ENCODE measurements at places on chromosomes 1 and 21.
A peak's percentile ranks its signal among the peaks of the same experiment; 100 is the strongest.

- DNase-seq = no peak
Measured at GRCh38 chr1:204224655-204225054, 10.9 kb upstream of the GOLT1A start.

DNA sequence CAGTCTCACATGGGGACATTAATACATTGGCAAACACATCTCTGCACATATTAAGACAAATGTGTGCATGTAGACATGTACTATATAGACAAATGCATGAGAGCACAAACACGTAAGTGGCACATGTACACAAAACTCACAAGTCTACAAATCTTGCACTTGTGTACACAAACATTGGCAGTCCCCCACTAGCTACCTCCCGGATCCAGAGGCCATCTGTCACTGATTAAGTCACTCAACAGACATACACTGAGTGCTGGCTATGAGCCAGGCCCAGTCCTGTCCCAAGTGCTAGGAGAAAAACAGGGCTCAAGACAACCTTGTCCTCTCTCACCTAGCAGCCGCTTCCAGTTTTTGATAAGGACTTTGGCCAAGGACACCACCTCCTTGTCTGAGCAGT, 7.0 kb downstream of the TCEA3 start:
- DNase-seq = no peak

DNA sequence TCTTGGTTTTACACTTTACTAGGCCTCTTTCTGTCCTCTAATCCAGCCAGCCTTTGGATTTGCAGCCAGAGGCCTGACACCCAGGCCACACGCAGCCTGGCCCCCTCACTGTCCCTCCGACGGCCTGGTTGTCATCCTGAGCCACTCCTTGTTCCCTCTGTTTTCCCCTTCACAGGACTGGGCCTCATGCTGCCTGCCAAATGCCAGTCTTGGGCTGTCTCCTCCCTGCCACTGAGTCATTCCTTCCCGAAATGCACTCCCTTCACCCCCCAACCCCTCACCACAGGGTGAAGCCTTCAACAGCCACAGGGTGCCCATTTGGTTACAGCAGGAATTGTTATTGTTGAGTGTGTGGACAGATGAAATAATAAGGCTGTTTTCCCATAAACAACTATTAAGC, 21.3 kb downstream of the ACOT11 start:
- DNase-seq = peak; percentile 41

DNA sequence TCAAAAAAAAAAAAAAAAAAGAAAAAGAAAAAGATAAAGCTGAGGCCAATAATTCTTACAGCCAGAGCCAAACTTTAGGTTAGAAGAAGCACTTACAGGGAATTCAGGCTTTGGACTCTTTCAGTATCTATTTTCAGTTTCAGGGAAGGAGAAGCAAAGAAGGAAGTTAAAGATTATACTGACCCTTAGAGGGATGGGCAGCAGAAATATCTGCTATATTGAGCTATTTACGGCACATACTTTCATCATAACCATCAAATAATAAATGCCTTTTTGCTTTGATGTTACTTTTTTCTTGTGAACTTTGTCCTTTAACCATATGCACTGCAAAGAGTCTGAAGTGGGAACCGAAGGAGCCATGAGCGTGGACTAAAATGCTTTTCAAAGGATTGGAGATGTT, 42.0 kb downstream of the TM2D1 start:
- no peak for DNase-seq

GRCh38 chr1:218332416-218332815, 12.7 kb upstream of the TGFB2 start:
- no peak for DNase-seq

DNA sequence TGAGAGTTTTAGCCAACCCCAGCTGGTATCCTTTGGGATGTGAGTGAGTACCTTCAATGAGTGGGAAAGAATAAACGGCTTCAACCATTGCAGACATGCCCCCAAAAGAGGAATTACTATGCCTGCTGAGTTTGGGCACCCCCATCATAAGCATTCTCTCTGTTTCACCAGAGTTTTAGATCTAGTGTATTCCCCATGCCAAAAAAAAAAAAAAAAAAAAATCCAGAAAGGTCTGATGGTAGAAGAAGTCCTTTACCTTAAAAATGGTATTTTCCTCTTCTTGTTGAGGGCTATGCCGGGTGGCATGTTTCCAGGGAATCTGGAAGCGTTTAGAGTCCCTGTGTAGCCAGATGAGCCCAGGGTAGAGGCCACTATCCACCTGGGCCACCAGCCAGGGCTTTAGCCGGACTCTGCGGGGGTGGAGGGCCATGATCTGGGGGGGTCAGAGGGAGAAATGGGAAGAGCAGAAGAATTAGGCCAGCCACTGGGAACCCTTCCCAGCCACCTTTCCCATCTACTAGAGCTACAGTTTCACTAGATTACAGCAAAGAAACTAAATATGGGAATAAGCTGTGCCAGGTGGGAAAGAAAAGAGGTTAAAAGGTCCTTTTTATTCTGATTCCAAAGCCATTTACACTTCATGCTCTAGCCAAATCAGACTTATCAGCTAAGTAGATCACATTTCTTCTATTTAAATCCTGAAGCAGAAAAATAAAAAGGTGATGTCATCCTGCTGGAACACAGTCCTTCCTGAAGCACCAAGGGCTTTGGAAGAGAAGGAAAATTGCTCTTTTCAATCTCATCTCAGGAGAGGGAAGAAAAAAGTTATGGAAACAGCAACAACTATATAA, 4.7 kb downstream of the IRF6 start:
- DNase-seq = no peak
